AG08395 (cell line): ENCODE measurements at places on chromosomes 13 and 19.

DNA sequence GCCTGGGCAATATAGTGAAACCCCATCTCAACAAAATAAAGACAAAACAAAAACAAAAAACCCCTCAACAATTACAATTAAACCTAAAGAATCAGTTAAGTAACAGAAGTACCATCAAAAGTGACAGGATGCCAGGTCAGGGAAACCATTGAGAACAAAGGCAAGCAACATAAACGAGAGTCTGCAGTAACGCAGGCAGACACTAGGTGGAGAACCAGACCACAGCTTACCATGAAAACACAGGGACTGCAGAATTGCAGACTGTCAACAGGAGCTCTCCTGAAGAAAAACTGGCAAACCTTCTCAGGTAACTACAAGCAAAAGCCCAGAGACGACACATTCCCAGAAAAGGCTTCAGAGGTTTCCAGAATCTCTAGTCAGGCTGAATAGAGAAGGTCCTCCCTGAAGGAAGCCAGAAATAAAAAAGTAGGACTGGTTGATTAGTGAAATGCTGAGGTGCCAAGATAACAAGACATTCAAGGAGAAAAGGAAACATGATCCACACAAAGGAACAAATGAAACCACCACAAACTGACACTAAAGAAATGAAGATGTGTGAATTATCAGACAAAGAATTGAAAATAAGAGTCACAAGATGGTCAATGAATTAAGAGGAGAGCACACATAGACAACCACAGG lies 2.2 kb upstream of the ZNF665 start:
- peak; percentile 65 for DNase-seq

DNA sequence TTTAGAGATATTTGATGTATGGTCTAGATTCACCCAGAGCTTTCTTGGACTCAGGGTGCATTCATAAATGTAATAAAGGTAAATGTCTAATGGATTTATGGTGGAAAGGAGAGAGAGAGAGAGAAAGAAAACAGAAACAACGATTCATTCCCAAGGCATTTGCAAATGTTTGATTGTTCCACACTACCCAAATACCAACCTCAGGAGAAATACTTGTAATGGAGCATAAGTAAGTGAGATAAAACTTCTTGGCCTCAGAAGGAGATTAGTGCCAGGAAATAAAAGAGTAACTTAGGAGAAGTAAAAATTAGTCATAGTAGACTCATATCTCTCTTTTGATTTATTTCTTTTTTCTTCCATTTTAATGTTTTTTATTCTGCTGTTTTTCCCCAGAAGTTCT lies 40.6 kb upstream of the DGKH start:
- DNase-seq: peak; percentile 39

DNA sequence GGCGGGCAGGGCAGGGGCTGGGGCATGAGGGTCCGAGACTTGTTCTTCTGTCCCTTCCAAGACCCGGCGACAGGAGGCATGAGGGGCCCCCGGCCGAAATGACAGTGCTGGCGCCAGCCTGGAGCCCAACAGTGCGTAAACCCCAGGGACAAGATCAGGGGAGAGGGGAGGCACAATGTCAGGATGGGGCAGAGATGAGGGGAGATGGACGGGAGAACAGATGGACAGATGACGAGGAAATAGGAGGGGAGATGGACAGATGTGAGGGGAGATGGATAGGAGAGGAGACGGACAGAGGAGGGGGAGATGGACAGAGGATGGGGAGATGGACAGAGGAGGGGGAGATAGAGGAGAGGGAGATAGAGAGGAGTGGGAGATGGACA lies 518 bp downstream of the FLT3LG start:
- no peak for DNase-seq

GRCh38 chr19:43553656-43554055 lies 20.7 kb downstream of the ZNF575 start:
- no peak for DNase-seq

DNA sequence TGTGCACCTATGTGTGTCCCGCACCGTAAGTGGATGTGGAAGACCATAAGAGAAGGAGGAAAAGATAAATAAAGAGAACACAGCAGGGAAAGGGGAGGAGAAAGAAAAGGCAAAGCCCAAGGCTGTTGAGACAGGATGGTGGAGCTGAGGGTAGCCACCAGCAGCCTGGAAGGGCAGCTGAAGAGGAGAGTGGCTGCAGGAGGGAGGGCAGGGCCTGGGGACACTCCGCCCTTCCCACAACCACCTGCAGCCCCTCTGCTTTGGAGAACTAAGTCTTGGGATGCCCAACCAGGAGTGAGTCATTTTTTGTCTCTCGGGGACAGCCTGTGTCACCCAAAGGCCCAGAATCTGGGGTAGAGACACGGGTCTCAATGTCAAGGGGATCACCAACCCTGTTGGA lies 26.4 kb upstream of the CCNE1 start:
- no peak for DNase-seq

- no peak for DNase-seq
These were observed at the start of gene PRKCG for GRCh38 chr19:53881482-53882390. Gene PRKCG, plus strand, starts transcription at chr19:53882197. Its CDS starts 298 bp downstream, at chr19:53882495.

DNA sequence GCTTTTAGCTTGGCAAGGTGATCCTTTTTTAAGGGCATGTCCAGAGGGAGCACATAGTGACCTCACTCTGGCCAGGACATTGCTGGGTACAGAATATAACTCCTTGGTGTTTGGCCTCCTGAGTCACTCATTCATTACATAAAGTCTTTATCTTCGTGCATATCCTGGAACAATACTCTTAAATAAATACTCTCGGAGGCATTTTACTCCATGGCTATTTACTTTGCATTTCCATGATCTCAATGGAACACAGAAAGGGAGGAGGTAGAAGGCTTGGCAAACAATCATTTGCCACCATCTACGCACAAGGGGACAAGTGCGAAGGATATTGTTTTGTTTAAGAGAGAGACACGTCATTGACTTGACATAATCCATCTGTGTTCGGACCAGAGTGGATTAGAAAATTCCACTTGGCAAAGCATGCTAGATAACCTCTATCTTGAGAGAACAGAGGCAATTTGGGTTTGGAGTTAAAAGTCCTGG lies 210.0 kb downstream of the IRS2 start:
- no peak for DNase-seq
